Umbilical cord (tissue), 2 donors: ENCODE measurements at places on chromosomes 1 and 21. TPM values are rescaled to one million over a fixed set of nuclear protein-coding genes. Genes with fewer than 3 reads are reported as not detected.

XCL2 gene
- not detected for total RNA-seq

KLHDC9 gene
- 10.6 TPM for total RNA-seq

PPIAL4G gene
- total RNA-seq = 10.4 TPM

RNU1-1 gene
- under 0.01 TPM for total RNA-seq

C1orf141 gene
- total RNA-seq = 2.6 TPM
